ENCODE measurements at places on chromosomes 2 and 18. TPM values are rescaled to one million over a fixed set of nuclear protein-coding genes. Genes with fewer than 3 reads are reported as not detected.

Gene SLC66A3
- 19.2 TPM for total RNA-seq

Gene FRZB
- 2.4 TPM for total RNA-seq

Gene GPR155
- total RNA-seq = 13.7 TPM

Gene INPP4A
- total RNA-seq = 18.2 TPM

Gene FABP1
- not detected for total RNA-seq
